ENCODE measurements at places on chromosomes 5 and 9.

GRCh38 chr9:112747094-112747493 lies 3.5 kb upstream of the SNX30 start:
- DNase-seq, result no peak

- no peak for DNase-seq
These were observed 38.2 kb downstream of the ETF1 start for GRCh38 chr5:138504799-138505198.

DNA sequence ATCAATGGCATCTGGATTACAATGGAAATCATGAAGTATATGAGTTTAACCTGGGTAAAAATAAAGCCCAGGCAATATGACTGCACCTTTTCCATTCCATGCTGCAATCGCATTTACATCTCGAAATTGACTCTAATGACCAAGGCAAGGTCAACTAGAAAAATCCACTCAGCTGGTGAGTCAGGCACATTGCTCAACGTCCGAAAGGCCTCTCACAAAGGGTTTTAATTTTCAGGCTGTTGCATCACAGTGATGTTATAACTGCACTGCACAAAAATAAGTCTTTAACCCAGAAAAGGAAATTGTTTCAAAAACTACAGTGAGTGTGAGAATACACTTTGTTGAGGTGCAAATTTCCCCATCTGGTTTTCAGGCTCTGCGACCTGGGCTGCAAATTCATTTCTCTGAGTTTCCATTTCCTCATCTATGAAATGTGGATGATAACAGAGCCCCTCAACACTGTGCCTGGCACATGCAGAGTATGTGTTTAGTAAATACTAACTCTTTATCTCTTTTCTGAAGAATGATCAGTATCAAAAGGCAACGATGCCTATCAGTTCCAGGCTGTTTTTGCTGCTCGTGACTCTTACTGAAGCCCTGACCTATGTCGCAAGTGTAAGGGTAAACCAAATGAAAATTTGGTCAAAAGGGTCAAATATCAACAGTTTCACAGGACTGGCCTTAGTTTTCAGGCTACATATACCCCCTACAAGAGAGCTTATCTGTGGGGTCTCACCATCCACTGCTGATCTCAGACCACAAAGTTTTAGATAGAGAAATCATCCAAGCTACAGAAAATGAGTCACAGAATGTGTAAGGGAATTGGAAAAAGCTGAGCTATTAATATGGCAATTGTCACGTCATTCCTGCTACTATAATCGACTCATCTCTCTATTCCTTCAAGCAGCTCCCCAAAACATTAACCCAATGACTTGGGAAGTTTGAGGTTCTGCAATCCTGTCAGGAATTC lies 4.1 kb downstream of the NFIL3 start:
- no peak for DNase-seq

DNA sequence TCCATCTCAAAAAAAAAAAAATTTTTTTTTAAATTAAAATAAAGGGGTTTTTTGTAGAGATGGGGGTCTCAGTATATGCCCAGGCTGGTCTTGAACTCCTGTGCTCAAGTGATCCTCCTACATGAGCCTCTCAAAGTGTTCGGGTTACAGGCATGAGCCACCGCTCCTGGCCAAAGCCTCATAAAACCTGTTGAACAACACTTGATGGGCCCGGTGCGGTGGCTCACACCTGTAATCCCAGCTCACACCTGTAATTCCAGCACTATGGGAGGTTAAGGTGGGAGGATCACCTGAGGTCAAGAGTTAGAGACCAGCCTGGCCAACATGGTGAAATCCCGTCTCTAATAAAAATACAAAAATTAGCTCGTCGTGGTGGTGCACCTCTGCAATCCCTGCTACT lies 7.7 kb upstream of the NPM1 start:
- DNase-seq, result no peak

DNA sequence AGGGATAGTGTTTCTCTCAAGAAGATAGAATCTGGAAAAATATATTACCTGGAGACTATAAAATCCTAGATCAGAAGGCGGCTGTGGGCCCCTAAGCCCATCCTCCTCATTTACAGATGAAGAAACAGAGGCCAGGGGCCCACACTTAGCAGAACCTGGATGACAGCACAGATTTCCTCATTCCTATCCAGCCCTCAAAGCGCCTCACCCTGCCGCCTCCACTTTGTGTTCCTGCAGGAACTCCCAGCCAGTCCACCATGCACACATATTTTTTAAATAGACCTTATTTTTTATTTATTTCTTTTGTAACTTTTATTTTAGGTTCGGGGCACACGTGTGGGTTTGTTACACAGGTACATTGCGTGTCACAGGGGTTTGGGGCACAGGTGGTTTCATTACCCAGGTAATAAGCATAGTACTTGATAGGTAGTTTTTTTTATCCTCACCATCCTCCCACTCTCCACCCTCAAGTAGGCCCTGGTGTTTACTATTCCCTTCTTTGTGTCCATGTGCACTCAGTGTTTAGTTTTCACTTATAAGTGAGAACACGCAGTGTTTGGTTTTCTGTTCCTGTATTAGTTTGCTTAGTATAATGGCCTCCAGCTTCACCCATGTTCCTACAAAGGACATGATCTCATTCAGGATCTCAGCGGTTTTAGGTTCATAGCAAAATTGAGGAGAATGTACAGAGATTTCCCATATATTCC lies 85.5 kb upstream of the MAP1B start:
- no peak for DNase-seq

DNA sequence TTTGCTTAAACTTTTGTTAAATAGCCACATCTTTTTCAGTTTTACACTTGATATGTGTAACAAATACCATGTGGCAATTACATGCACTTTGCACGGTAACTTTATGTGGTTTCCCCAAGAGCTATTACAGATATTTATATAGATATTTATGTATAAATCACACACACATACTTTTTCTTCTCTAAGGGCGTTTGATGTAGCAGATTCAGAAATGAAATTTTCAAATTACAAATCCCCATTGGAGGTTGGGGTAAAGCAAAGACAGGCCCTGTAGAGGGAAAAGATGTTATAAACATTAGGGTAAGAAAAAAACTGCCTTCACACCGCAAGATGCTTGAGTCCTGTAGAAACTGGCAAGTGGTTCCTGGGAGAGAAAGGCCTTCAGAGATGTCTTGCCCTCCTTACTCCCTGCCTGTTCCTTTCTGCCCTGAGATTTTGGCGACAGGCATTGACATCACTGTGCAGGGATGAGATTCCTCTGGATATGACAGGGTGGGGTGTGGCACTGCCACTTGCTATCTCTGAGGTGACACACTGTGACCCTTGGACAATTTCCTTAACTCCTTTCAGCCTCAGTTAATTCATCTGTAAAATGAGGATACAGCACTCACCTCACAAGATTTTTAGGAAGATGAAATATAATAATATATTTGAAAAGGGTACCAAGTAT lies 177.9 kb upstream of the TUT7 start:
- no peak for DNase-seq
